ENCODE measurements at places on chromosomes 4 and X.
A peak's percentile ranks its signal among the peaks of the same experiment; 100 is the strongest.

- no peak for DNase-seq
Observed at GRCh38 chr4:26105337-26105736, 191.3 kb downstream of the SMIM20 start.

- DNase-seq: no peak
Observed at GRCh38 chr4:7424553-7425111, 10.1 kb downstream of the PSAPL1 start.

- no peak for DNase-seq
Observed at GRCh38 chrX:77786365-77786680, 307 bp upstream of the ATRX start.

GRCh38 chr4:151685303-151685702 is 75.5 kb downstream of the GATB start:
- DNase-seq: no peak

- no peak for DNase-seq
Observed at GRCh38 chr4:60637976-60638375, 562.1 kb upstream of the ADGRL3 start.

GRCh38 chrX:26558719-26559386 is 342.9 kb downstream of the MAGEB5 start:
- DNase-seq: no peak

- DNase-seq: no peak
Observed at GRCh38 chr4:2049811-2050210, 9.3 kb upstream of the NAT8L start.

DNA sequence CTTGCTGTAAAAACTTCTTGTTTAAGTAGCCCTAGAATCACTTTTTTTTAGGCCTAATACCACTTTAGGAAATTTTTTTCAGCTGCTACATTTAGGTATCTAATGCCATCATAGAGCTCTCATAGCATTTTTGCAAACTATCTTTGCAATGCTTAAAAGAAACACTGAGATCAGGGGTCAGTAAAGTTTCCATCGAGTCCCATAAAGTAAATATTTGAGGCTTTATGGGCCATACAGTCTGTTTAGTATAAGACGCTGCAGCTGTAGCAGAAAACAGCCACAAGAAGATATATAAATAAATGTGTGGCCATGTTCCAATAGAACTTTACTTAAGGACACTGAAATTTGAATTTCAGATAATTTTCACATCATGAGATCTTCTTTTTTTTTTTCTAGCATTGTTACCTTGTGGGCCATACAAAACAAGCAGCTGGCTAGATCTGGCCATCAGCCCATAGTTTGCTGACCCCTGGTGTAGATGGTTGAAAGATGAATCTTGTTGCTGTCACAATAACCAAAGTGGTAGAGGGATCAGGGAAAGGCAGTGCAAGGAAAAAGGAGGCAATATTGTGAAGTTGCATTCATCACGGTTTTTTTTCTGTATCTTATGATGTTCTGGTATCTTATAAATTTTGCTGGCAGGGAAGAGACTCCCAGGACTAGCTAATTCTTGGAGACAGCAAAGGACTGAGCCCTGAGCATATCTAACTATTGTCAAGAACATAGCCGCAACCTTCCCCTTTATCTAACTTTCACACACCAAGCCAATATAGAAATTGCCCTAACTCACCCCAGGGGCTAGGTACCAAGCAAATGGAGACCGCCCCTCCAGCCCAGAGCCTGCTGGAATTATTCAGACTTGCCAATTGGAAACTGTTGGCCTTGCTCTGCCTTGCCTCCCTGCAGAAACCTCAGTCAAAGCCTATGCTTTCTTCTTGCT is 46.6 kb downstream of the RASGEF1B start:
- DNase-seq: no peak

DNA sequence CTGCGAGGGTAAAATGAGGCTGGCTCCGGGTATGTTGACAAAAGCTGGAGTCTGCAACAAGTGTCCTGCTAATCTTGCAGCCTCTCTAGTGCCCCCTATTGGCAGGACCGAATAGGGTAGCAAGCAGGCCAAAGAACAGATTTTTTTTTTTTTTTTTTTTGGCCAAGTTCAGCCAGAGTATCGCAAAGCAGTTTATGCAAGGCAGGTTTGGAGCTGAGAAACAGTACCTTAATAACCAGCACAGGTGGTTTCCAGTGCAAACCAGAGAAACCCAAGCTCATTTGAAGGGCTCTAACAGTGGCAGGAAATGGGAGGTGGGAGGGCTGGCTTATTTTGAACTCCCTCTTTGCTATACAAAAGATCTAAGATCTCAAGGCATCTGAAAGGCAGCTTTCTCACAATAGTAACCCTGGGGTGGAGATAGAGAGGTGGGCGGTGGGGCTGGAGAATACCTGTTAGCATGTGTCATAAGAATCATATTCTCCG is 38.2 kb upstream of the OCIAD2 start:
- DNase-seq: no peak

DNA sequence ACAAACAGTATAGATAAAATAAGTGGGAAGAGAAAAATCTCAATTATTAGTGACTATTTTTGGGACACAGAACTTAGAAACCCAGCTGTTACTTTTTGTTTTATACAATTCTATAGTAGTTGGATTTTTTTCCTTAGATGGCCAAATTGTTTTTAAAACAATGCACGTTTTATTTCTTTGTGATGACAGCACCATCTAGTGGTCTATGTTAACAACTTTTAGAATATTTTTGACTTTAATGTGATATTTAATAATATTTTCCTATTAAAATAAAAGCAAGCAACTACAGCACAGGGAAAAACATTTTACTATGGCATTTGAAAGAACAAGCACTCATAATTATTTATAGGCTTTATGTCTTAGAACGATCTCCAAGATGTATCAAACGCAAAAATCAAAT is 5.6 kb upstream of the SMIM31 start:
- DNase-seq: peak; percentile 6

DNA sequence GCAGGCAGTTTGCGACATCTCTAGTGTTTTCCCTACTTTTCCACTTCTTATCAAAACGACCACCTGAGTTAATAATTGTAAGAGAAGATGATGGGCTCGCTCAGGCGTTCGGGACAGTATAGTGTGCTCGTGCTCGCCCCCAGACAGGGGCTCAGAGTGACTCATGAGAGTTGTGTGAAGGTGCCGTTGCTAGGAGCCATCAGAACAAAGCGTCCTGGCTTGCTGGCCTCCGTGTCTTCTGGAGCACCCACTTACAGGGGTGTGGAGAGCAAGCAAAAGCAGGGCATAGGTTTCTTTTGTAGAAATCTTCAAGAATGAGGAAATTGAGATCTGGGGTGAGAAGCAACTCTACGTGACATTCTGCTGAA is 73.0 kb upstream of the ADGRG2 start:
- DNase-seq: no peak

DNA sequence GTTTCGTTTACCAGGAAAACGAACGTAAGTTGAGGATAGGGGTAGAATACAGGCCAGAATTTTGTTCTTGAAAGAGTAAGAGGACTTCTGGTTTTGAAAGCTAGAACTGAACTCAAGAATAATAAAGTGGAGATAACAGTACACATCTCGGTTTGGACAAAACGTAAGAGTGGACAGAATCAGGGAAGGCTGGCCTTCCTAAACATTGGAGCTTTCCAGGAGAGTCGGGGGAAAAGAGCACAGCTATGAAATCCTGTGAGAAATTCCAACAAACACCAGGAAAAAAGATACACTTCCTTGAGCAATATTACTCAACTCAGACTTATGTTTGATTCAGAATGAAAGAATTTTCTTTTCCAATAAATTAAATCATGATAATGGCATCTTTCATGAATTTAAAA is 1.2 kb downstream of the CTSO start:
- peak; percentile 67 for DNase-seq

GRCh38 chr4:184329659-184330400 is 112.2 kb upstream of the ENPP6 start:
- DNase-seq: peak; percentile 64

GRCh38 chrX:20394451-20394850 is 127.7 kb upstream of the RPS6KA3 start:
- no peak for DNase-seq

- no peak for DNase-seq
Observed at GRCh38 chrX:104411800-104412199, 154.2 kb upstream of the IL1RAPL2 start.

- DNase-seq: no peak
Observed at GRCh38 chrX:148376342-148376741, 124.1 kb upstream of the AFF2 start.

- DNase-seq: no peak
Observed at GRCh38 chr4:34362654-34363053, 1881.7 kb downstream of the ARAP2 start.

GRCh38 chr4:123545667-123546572 is 149.3 kb downstream of the SPRY1 start:
- no peak for DNase-seq

GRCh38 chr4:57064811-57065711 is 45.1 kb downstream of the IGFBP7 start:
- DNase-seq: peak; percentile 97

- DNase-seq: no peak
Observed at GRCh38 chr4:155741546-155741945, 17.3 kb upstream of the GUCY1B1 start.

GRCh38 chr4:187042251-187042650 is 318.6 kb upstream of the FAT1 start:
- no peak for DNase-seq

GRCh38 chr4:6474705-6475457 is 2.5 kb upstream of the PPP2R2C start:
- DNase-seq: no peak

DNA sequence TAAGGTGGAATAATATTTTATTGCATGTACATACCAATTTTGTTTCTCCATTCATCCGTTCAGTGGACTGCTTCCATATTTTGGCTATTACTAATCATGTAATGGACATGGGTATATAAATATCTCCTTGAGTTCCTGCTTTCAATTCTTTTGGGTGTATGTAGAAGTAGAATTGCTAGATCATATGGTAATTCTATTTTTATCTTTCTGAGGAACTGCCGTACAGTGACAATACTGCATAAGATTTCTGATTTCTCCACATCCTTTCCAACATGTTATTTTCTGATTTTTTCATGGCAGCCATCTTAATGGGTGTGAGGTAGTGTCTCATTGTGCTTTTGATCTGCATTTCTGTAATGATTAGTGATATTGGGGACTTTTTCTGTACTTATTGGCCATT is 19.2 kb downstream of the ALPK1 start:
- no peak for DNase-seq

GRCh38 chr4:118981171-118981838 is 92.7 kb downstream of the SYNPO2 start:
- DNase-seq: peak; percentile 87

GRCh38 chr4:186058253-186058979 is 10.5 kb upstream of the TLR3 start:
- DNase-seq: no peak
